ENCODE measurements at places on chromosomes 3 and 15. TPM values are rescaled to one million over a fixed set of nuclear protein-coding genes. Genes with fewer than 3 reads are reported as not detected.
A peak's percentile ranks its signal among the peaks of the same experiment; 100 is the strongest.

- no peak for DNase-seq
- no peaks in the 10 kb centered on the region for H3K27me3 ChIP-seq
- no peaks in the 10 kb centered on the region for H3K36me3 ChIP-seq
- H3K27ac ChIP-seq, result no peak overlapping the region
- H3K4me1 ChIP-seq, result peaks cover 15% of the 10 kb centered on the region
These were observed 145.8 kb downstream of the ALDH1A2 start for GRCh38 chr15:57919754-57920153.

- no peak overlapping the region for H3K4me3 ChIP-seq
- H3K27ac ChIP-seq, result no peak overlapping the region
- no peaks in the 10 kb centered on the region for H3K36me3 ChIP-seq
- peaks cover 3% of the 10 kb centered on the region for H3K4me1 ChIP-seq
- H3K27me3 ChIP-seq, result no peaks in the 10 kb centered on the region
These were observed 35.4 kb downstream of the ACP3 start for GRCh38 chr3:132352556-132353143.

The CCR8 gene
- not detected for total RNA-seq

DNA sequence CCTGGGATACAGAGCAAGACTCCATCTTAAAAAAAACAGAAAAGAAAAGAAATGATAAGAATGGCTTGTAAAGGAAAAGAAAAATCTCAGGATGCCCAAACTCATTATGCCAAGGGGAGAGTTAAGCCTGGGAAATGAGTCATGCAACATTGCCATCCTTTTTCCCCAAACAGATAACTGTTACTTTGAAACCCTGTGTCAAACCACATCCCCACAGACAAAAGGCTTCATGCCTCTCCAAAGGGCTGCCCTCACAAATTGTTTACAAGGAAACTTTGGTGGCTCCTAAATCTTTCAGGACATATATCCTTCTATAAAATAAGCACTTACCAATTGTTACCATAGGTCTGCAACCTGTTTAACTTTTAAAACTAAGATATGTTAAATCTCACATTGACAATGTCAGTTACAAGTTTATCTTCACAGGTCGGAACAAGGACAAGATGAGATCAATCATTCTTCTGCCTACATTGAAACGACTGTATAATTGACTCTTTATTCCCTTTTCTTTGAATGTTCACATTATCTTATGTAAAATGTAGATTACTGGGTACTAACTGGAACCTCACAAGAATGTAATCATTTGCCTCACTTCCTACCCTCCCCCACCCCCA is 18.6 kb upstream of the SENP7 start:
- H3K4me1 ChIP-seq, result no peaks in the 10 kb centered on the region
- no peak for DNase-seq
- H3K4me3 ChIP-seq, result no peak overlapping the region
- H3K27ac ChIP-seq, result no peak overlapping the region
- H3K27me3 ChIP-seq, result no peaks in the 10 kb centered on the region

DNA sequence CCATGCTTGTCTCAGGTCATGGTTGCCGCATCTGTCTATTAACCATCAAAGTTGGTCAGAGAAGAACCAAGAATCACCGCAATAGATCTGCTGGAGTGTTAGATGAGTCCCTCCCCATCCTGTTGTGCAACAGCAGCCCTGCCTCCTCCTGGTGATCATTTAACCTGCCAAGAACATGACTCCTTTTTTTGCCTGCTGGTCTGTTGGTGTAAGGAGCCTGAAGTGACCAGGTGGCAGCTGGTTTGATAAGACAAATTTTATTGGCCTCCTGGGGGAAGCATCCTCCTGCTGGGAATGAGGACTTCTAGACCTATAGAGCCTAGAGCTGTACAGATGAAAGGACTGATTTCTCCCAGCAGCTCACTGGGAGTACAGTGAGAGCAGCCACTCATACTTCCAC is 43.5 kb upstream of the RAF1 start:
- H3K4me3 ChIP-seq, result no peak overlapping the region
- no peaks in the 10 kb centered on the region for H3K36me3 ChIP-seq
- peaks cover 11% of the 10 kb centered on the region for H3K4me1 ChIP-seq
- peak; percentile 62 for DNase-seq

- no peaks in the 10 kb centered on the region for H3K27me3 ChIP-seq
- no peak overlapping the region for H3K27ac ChIP-seq
- no peaks in the 10 kb centered on the region for H3K4me1 ChIP-seq
- H3K4me3 ChIP-seq, result no peak overlapping the region
- H3K36me3 ChIP-seq, result no peaks in the 10 kb centered on the region
These were observed 24.7 kb upstream of the EOMES start for GRCh38 chr3:27746838-27747237.

DNA sequence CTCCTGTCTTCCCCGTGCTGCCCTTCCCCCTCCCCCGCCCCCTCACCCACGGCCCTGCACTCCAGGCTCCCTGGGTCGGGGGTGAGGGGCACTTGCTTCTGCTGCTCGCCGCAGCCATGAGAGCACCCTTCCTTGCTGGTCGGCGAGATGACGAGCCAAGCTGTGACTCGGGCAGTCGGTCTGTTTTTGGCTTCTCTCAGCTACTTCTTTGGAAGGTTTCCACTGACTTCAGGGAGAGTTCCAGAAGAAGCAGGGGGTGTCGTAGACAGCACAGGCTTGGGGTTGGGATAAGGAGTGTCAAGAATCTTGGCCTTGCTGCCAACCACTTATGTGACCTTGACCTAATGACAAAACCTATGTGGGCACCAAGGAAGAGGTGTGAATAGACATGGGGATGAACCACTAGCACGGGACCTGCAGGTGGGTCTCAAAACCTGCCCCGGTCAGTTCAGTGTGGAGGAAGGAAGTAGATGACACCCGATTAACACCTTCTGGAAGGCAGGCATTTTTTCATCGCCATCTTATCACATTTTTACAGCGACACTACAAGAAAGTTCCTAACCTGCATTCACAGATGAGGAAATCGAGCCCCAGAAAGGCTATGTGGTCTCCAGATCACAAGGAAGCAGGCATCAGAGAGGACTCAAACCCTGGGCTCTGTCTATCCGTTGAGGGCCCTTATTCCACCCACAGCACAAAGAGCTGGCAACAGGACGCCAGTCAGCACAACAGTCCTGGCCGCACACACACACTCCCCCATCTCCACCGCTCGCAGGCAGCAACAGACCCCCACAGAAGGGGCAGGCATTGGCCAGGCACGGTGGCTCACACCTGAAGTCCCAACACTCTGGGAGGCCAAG is 120.9 kb downstream of the LIPC start:
- H3K4me3 ChIP-seq, result no peak overlapping the region
- peaks cover 10% of the 10 kb centered on the region for H3K4me1 ChIP-seq
- H3K27me3 ChIP-seq, result no peaks in the 10 kb centered on the region
- H3K36me3 ChIP-seq, result no peaks in the 10 kb centered on the region
- no peak for DNase-seq

The ZBBX gene
- not detected for total RNA-seq

- H3K4me3 ChIP-seq, result no peak overlapping the region
- DNase-seq, result no peak
- no peak overlapping the region for H3K27ac ChIP-seq
- no peaks in the 10 kb centered on the region for H3K36me3 ChIP-seq
- H3K27me3 ChIP-seq, result no peaks in the 10 kb centered on the region
These were observed 831.7 kb downstream of the CADM2 start for GRCh38 chr3:85790445-85791030.

The ANO10 gene
- 8.1 TPM for total RNA-seq

DNA sequence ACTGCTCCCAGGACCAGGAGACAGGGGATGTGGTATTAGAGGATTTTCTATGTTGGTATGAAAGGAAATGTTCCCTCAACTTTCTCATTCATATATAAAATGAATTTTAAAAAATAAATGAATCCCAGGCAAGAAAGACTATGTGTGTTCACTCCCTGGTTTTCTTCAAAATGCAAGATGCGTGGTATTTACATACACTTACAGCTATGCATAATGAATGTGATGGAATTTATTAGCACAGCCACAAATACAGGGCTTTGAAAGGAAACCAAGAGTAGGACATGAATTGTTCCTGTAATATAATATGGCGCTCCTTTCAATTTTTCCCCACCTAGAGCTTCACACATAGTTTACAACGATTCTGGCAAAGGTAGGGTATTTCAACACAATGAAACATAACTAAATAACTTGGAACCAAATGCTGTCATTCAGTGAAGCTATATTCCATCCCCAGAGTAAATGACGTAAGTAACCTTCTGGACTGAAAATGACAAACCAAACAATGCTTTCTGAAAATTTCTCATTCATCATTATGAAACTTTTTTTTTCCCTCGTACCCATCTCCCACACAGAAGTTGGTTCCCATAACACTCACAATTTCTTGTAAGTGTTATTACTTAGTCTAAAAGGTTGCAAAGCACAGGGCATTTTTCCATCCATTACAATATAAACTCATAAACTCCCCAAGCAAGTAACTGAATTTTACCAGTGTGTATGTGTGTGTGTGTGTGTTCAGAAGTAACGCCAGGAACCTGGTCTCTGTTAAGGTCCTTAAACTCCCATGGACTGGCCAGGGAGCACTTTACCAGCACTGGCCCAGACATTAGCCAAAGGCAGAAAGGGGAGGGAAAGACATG is 41.8 kb downstream of the CBLB start:
- no peaks in the 10 kb centered on the region for H3K27me3 ChIP-seq
- H3K4me1 ChIP-seq, result peaks cover 28% of the 10 kb centered on the region
- peak overlapping the region; percentile 38 for H3K27ac ChIP-seq
- DNase-seq, result no peak

- no peaks in the 10 kb centered on the region for H3K27me3 ChIP-seq
- H3K27ac ChIP-seq, result no peak overlapping the region
- no peaks in the 10 kb centered on the region for H3K36me3 ChIP-seq
- H3K4me3 ChIP-seq, result no peak overlapping the region
- no peaks in the 10 kb centered on the region for H3K4me1 ChIP-seq
These were observed 107.2 kb downstream of the IL1RAP start for GRCh38 chr3:190620886-190621608.

The CERS3 gene
- 0.97 TPM for total RNA-seq

GRCh38 chr3:27623085-27623753 is 98.9 kb downstream of the EOMES start:
- H3K4me3 ChIP-seq, result no peak overlapping the region
- H3K36me3 ChIP-seq, result no peaks in the 10 kb centered on the region
- H3K27ac ChIP-seq, result no peak overlapping the region
- H3K4me1 ChIP-seq, result no peaks in the 10 kb centered on the region
- H3K27me3 ChIP-seq, result no peaks in the 10 kb centered on the region
- no peak for DNase-seq

- peaks cover 79% of the 10 kb centered on the region for H3K36me3 ChIP-seq
- H3K27me3 ChIP-seq, result no peaks in the 10 kb centered on the region
- DNase-seq, result no peak
- H3K27ac ChIP-seq, result peak overlapping the region; percentile 63
- H3K4me1 ChIP-seq, result peaks cover 20% of the 10 kb centered on the region
- no peak overlapping the region for H3K4me3 ChIP-seq
These were observed 67.4 kb downstream of the GRIP2 start for GRCh38 chr3:14472471-14473351.

The EXOG gene
- total RNA-seq, result 2.2 TPM

DNA sequence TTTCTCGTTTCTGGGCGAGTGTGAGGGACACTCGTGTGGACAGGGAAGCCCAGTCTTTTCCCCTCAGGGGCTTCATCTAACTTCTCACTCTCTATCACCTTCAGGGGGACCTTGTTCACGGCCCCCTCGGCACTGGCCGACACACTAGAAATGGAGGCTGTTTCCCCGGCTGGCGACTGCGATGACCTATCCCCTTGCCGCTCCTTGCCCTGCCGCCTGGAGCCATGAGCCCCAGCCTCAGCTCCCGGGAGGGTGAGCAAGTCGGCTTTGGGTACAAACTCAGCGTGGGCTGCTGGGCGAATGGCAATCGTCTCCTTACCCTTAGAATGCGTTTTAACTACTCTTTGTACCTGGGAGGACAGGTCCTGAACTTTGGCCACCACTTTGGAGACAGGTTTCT is 41.0 kb downstream of the FMN1 start:
- no peaks in the 10 kb centered on the region for H3K36me3 ChIP-seq
- H3K27me3 ChIP-seq, result no peaks in the 10 kb centered on the region
- DNase-seq, result no peak
- peak overlapping the region; percentile 11 for H3K4me3 ChIP-seq
- H3K4me1 ChIP-seq, result no peaks in the 10 kb centered on the region

The DCBLD2 gene
- total RNA-seq, result 6.9 TPM

GRCh38 chr3:150535204-150535603 is 11.1 kb downstream of the SERP1 start:
- no peak overlapping the region for H3K4me3 ChIP-seq
- no peaks in the 10 kb centered on the region for H3K4me1 ChIP-seq
- no peak overlapping the region for H3K27ac ChIP-seq
- no peak for DNase-seq

The SERINC4 gene
- not detected for total RNA-seq

The DUOXA1 gene
- total RNA-seq, result not detected

DNA sequence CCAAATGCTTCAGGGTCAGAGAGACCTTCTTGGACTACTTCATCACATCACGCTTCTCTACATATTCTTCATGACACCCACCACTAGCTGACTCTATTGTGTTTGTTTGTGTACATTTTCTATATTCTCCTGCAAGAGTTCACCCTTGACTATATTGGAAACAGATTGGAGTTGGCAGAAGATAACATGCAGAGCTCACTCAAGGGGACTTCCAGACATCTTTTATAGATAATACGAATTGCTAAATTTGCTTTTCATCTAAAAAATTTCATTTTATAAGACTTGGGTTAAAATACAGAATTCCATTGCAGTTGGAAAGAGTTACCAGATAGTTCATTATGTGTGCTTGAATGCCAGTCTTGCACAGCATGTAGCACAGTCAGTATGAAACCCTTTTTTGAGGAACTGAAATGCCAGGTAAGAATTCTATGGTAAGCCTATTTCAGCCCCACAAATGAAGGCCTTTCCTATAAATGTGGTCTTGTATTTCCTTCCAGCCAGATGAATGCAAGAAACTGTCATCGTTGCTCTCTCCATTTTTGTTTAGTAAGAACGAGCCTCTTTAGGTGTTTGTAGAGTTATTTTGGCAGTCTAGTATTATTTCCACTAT is 177.6 kb downstream of the GHSR start:
- H3K4me3 ChIP-seq, result no peak overlapping the region
- no peaks in the 10 kb centered on the region for H3K27me3 ChIP-seq
- H3K27ac ChIP-seq, result no peak overlapping the region
- DNase-seq, result no peak
- peaks cover 11% of the 10 kb centered on the region for H3K36me3 ChIP-seq

- peaks cover 3% of the 10 kb centered on the region for H3K36me3 ChIP-seq
- H3K4me1 ChIP-seq, result no peaks in the 10 kb centered on the region
- DNase-seq, result no peak
- H3K27ac ChIP-seq, result no peak overlapping the region
These were observed 179.8 kb downstream of the SNRPN start for GRCh38 chr15:25134546-25134945.

The SAXO2 gene
- total RNA-seq, result 2.2 TPM

The XYLB gene
- total RNA-seq, result 0.49 TPM

- DNase-seq, result no peak
- H3K27ac ChIP-seq, result peak overlapping the region; percentile 95
- H3K4me3 ChIP-seq, result peak overlapping the region; percentile 3
- H3K36me3 ChIP-seq, result no peaks in the 10 kb centered on the region
- H3K4me1 ChIP-seq, result peaks cover 84% of the 10 kb centered on the region
- no peaks in the 10 kb centered on the region for H3K27me3 ChIP-seq
These were observed 8.8 kb downstream of the TBC1D23 start for GRCh38 chr3:100269410-100270214.

DNA sequence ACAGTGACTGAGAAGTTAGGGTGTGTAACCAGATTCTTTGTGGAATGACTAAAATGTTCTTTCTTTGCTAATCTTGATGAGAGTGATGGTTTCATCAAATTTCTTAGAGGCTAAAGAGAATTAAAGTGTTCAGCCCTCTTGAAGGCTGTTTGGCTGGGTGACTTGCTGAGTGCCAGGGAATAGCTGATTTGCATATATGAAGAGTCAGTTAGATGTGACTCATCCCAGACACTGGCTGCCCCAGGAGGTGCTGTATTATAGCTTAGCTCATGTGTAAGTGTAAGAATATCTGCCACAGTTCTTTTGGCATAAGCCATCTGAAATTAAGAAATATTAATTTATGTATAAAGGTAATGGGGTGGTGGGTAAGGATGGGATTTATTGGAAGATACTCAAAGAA is 535.1 kb downstream of the NLGN1 start:
- no peaks in the 10 kb centered on the region for H3K4me1 ChIP-seq
- H3K27ac ChIP-seq, result no peak overlapping the region
- H3K4me3 ChIP-seq, result no peak overlapping the region
